ENCODE measurements at places on chromosomes 5 and 9.
A peak's percentile ranks its signal among the peaks of the same experiment; 100 is the strongest.

GRCh38 chr5:93890657-93891056 is 149.3 kb upstream of the POU5F2 start:
- DNase-seq = no peak

GRCh38 chr5:150153957-150154617 is 1.6 kb downstream of the PDGFRB start:
- peak; percentile 55 for DNase-seq

DNA sequence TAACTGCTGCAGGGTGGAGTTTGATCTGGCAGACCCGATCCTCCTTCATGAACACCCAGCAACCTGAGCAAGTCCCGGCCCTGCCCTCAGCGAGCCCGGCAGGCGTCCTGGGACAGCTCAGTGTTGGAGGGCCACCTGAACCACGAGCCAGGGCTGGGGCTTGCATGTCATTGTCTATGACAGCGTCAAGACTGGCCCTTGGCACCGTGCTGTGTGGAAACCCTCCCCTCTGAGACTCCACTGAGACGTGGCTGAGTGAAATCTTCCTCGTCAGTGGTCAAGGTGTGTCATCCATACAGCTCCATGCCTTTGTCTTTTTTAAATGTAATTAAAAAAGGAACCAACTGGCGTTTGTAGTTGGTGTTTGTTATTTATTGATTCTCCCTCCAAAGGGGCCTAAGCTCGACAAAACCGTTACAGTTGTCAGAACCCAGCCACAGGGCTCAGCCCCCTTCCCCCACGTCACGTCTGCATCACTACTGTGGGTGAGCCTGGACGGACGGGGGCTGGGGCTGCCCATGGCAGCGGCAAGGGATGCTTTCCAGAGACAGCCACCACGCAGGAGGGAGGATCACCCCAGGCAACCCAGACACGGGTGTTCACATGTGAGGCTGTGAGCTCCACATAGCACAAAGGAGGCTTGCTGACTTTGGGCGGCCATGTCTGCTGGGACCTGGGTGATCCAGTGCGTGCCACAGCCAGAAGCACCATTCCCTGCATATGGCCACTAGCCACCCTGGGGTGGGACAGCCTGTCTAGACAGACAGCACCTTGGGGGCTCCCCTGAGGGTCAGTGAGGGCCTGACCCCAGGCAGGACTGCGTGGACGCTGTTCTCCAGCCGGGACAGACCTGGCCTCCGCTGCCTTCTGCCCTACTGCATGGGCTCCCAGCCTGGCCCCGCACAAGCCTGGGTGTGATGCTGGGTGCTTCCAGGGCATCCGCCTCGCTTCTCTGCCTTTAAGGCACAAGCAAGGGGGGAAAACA is 7.3 kb downstream of the UCK1 start:
- DNase-seq = no peak

DNA sequence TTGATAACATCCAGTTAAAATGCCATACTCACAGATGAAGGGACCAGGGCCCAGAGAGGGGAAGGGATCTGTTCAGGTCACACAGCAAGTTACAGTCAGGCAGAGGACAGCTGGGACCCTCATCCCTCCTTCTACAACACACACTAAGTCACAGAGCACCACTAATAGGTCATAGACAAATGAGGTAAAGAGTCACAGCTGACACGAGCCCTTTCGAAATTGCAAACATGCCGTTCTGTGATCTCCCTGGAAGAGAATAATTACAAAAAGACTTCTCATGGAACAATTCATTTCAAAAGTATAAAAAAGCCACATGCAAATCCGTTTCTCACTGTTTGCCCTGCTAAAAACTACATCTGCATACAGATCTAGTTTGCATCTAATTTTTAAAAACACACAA is 15.5 kb downstream of the IGFBPL1 start:
- no peak for DNase-seq

GRCh38 chr5:68318955-68319705 is 103.6 kb downstream of the PIK3R1 start:
- peak; percentile 62 for DNase-seq

DNA sequence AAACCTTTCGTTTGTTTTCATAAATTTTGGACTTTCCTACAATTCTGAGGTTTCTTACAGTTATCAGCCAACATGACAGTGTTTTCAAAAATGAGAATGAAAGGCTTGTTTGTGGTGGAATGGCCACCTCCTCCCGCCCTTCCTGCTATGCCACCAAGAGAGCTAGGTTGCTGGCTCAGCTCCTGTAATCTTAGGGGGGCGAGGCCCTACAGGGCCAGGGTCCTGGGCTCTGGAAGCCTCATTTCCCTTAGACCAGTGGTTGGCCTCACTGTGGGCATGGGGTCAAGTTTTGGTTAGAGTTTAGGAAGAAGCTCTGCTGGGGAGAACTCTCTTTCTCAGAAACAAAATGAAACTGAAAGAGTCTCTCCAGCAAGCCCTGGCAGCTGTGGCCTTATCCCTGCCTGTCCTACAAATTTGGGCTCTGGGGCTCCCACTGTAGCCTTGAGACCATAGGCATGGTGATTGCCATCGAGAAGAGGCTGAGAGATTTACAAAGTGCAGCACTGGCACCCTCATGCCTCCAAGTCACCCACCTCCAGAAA is 66.2 kb downstream of the IRX1 start:
- DNase-seq = no peak

- peak; percentile 70 for DNase-seq
Observed at GRCh38 chr5:123036391-123037103, at the start of gene PPIC. Gene PPIC, minus strand, starts transcription at chr5:123036725. Its CDS starts 100 bp downstream, at chr5:123036625.

DNA sequence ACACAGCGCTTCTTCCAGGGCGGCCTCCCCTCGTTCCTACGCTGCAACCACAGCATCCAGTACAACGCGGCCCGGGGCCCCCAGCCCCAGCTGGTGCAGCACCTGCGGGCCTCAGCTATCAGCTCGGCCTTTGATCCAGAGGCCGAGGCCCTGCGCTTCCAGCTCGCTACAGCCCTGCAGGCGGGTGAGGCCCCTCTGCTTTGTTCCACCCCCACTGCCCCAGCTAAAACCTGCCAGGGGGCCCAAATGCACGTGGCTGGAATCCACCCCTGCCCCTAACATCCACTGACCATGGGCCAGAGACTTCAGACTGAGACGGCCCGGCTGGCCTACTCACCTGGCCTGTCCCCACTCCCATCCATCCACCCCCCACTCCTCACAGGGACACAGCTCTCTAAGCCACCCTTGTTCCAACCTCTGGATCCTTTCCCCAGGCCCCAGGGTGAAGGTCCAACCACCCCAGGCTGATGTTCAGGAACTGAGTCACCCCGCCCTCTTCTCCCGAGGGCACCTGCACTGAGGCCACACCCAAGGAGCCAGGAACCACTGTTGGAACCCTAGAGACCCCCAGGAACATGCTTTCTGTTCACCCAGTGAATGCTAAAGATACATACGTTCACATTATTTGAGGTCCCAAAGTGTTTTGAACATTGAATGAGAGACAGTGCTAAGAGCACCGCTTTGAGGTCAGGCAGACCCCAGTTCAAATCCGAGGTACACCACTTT is 18.9 kb upstream of the ASS1 start:
- DNase-seq = no peak

- DNase-seq = no peak
Observed at GRCh38 chr5:179913461-179913860, 5.8 kb upstream of the TBC1D9B start.

DNA sequence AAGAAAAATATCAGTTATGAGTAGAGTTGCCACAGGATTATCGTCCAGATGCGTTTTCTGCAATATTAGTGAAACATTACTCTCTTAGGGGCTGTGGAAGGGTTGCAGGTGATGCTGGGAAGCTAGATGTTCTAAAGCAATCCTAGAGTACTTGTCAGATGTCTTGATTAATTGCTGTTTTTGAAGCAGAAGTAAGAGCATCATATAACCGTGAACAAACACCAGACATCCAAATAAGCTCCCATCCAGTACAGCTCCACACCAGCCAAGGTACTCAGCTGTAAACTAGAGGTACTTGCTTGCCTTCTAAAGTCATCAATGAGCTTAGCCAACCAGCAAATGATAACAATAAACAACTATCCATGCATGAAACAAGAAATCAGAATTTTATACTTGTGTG is 131.1 kb downstream of the ST8SIA4 start:
- no peak for DNase-seq

All from amniotic stem cell (primary cell).